ENCODE measurements at places on chromosomes 7 and 10. TPM values are rescaled to one million over a fixed set of nuclear protein-coding genes. Genes with fewer than 3 reads are reported as not detected.
A peak's percentile ranks its signal among the peaks of the same experiment; 100 is the strongest.

- DNase-seq, result peak; percentile 18
Measured at GRCh38 chr7:75968561-75969001, 25.8 kb downstream of the TMEM120A start.

DNA sequence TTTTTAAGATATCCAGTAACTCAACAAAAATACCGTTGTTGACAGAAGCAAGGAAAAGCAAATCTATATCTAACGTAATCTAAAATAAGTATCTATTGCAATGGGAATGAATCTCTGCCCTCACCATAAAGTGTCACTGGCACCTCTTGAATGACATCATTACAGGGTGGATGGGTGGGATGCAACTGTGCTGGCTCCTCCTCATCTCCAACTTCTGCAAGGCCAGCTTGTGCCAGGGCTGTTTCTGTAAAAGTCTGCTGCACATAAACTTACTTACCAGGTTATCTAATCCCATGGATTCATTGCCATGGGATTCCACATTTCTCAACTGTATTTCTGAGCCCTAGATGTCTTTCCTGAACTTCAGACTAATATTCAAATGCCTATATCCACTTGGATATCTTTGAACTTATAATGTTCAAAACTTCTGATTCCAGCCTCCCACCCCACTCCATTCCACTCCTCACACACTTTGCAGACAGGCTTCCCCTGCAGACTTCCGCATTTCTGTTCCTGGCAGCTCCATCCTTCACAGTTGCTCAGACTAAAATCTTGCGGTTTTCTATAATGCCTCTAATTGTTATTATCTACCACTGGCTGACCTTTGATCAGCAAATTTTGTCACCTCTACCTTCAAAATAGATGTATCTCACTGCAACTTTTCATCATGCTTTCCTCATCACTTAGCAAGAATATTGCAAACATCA is 10.7 kb downstream of the FGL2 start:
- no peak for DNase-seq

GRCh38 chr7:22980422-22980821 is 33.5 kb downstream of the HYCC1 start:
- DNase-seq, result no peak

GPR37 gene
- total RNA-seq, result 0.64 TPM

DNA sequence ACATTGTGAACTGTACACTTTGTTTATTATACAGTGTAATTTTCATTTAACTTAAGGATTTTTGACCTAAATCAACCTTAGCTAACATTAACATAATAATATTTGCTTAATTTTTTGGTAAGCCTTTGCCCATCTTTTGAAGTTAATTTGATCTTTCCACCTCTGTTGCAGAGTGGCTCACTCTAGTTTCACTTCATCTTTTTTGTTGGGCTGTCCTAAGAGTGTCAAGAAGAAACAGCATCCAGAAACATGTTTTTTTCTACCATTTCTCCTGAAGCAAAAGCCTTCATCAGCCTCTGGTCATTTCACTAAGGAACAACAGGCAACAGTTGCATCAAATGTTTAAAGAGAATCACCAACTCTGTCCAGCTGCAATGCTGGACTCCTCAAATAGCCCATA is 824.7 kb downstream of the REEP3 start:
- no peak for DNase-seq

GRCh38 chr7:134602881-134603451 is 43.7 kb upstream of the BPGM start:
- peak; percentile 19 for DNase-seq

- no peak for DNase-seq
Measured at GRCh38 chr10:78980354-78980753, 88.4 kb upstream of the ZMIZ1 start.

DNA sequence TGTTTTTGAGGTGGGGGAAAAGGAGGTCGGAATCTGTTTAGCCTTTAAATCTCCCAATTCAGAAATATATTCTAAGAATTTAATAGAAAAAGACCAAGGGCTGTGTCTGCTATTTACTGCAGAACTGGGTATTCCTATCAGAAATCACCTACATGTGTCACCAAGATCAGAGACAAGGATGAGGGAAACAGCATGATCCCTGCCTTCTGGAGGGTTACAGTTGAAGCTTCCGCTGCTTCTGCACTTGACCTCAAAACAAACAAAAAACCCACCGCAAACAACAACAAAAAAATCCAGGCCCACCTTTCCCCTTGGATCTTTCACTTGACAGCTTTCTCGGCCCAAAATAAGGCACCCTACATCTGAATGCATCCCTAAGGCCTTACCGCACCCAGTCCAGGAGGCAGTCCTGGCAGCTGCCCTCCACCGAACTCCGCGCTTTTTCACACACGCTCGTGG is 750 bp upstream of the CDK14 start:
- DNase-seq, result peak; percentile 19

DNA sequence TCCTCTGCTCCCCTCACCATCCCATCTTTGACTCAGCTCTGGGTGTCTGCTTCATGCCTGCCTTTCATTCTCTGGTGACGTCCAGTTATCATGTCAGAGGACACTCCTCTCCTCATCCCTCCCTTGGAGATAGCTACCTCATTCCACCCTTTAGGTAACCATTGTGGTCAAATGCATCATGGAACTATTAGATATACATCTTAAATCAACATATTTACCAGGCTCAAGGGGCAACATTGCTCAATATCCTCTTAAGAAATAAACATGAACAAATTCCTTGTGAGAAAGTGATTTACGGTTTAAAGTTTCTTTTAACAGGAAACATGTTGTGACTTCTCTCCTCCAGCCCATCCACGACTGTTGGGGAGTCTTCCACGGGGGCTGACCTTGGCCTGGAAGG is 511.6 kb upstream of the IGFBP3 start:
- DNase-seq, result no peak

NHLRC2 gene
- 31.2 TPM for total RNA-seq

OPN1SW gene
- total RNA-seq, result not detected

DNA sequence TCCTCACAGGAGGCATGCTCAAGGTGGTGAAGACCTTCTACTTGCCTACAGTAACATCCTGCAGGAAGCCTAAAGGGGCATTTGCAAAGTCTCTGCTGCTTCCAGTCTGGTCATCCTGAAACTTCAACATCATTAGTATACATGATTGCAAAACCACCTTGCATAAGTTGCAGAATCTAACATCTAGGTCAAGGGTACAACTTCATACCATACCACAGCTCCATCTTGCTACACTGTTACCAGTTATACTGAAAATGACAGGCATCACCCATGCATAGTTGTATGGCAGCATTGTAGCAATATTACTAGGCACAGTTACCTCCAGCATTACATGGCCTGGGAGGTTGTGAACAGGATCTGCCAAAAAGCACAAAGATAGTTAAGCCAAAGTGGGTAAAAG is 13.7 kb upstream of the MACROH2A2 start:
- no peak for DNase-seq
